ENCODE measurements at places on chromosomes 3 and 15.
A peak's percentile ranks its signal among the peaks of the same experiment; 100 is the strongest.

GRCh38 chr15:34327906-34328305 lies 9.7 kb downstream of the SLC12A6 start:
- DNase-seq = no peak

DNA sequence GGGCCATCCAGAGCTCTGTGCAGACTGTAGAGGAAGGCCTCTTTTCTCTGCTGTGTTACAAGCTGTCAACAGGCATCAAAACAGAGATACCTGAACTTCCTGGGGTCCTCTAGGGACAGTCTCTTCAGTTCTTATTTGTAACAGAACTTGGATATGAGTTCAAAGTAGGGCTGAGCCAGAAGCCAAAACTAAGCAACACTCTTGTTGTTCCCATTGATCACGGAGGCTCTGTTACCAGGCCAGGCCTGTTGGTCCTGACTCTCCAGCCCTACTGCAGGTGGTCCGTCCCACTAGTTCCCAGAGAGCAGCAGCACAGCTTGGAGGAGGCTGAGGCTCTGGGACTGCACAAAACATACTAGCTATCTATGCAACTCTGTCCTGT lies 13.1 kb upstream of the AHSG start:
- DNase-seq = no peak

DNA sequence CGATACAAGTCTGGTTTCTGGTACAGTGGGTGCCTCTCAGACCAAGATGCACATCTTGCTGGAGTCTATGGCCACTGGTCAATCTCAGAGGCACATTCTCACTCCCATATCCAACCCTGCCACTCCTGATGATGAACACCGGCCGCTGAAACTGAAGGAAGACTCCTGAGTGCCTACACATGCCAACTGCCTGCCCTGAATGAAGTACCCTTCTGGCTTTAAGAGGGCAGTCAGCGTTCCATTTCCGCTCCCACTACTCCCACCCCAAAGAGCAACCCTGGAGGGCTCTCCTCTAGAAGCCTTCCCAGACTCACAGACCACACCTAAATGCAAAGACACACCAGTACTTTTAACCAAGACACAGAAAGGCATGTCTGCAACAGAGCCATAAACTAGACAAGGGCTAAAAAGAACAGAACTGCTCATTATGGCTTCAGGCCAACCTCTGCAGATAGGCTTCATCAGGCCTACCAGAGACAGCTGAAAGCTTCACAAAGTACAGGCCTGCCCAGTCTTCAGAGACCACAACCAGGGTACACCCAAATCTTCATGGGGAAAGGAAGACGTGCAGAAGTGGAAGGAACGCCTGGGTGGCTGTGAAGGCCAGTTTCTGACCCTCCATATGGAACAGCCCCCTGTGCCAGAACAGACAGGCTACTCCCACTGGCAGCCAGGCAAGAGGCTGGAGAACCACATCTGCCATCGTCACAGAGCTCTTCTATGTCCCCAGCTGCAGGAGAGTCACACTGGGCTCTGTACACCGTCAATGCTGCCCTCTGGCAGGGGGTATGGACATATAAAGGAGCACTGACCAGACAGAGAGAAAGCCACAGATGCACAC lies 14.3 kb downstream of the ANP32A start:
- DNase-seq = no peak

DNA sequence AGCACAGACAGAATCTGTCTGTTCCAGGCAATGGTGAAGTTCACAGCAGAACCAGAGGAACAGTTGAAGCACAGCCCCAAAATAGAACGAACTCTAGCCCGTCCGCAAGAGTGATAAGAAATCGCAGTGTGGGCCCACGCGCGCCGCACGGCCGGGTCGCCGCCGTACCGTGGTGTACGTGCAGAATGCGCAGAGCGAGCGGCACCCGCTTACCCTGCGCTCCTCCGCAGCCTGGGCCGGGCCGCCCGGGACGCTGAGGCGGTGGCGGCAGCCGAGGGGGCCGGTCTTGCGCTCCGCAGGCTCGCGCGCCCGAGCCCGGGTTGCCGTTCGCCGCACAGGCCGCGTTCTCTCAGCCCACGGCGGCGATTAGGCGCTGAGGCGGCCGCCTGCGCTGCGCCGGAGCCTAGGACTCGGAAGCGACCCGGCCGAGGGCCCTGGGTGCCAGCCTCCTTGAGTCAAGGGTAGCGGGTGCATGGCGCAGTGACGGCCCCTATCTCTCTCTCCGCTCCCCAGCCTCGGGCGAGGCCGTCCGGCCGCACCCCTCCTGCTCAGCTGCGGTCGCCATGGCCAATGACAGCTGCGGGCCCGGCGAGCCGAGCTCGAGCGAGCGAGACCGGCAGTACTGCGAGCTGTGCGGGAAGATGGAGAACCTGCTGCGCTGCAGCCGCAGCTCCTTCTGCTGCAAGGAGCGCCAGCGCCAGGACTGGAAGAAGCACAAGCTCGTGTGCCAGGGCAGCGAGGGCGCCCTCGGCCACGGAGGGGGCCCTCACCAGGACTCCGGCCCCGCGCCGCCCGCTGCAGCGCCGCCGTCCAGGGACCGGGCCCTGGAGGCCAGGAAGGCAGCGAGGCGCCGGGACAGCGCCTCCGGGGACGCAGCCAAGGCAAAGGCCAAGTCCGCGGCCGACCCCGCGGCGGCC lies 20.5 kb downstream of the WDR73 start:
- peak; percentile 71 for DNase-seq

Measured in EL (cell line).